ENCODE measurements at places on chromosomes 11 and 22.
A peak's percentile ranks its signal among the peaks of the same experiment; 100 is the strongest.

- DNase-seq, result no peak
Observed at GRCh38 chr11:26062660-26063059, 269.3 kb upstream of the ANO3 start.

DNA sequence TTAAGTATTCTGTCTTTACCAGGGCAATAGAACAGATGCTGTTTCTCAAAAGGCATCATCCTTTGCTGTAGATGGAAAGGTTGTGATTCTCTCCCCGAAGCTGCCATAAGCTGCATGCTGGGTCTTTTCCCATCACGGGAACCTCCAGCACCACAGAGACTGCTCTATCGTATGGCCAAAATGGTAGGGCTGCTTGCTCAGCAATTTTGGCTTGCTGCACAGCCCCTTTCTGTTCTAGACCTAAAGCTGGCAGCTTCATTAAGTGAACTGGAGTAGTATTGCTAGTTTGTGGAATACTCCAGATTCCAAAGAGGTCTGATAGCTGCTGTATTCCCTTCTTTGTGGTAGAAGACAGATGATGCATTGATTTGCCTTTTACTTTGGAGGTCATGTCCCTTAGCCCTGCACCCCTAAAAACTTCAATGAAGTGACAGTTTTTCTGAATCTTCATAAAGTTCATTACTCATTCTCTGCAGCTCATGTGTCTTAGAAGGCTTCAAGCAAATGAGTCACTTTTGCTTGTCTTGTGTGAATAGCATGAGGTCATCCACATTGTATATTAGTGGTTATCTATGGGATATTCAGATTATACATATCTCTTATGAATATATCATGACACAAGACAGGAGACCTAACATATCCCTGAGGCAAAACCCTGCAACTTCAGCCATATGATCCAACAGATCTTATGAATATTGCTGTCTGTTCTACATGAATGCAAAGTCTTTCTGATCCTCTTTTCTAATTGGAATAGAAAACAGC is 245.3 kb downstream of the FAM76B start:
- DNase-seq, result no peak

- no peak for DNase-seq
Observed at GRCh38 chr11:71465054-71465453, 12.1 kb downstream of the NADSYN1 start.

GRCh38 chr11:12212821-12213185 is 102.4 kb downstream of the MICAL2 start:
- DNase-seq, result no peak

DNA sequence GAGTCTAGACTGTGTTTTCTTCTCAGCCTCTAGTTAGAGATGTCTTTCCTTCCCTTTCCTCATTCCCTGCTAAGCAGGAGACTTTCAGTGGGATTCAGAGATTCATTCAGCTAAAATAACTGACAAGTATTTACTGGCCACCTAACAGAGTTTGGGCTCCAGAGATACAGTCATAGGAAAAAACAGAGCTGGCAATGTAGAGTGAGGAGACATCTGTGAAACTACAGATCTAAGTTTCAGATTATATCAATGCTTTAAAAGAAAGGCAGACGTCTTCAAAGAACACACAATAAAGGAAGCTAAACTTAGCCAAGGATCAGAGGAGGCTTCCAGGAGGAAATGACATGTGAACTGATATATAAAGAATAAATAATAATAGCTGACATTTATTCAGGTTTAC is 355.6 kb upstream of the DDI1 start:
- DNase-seq, result no peak

DNA sequence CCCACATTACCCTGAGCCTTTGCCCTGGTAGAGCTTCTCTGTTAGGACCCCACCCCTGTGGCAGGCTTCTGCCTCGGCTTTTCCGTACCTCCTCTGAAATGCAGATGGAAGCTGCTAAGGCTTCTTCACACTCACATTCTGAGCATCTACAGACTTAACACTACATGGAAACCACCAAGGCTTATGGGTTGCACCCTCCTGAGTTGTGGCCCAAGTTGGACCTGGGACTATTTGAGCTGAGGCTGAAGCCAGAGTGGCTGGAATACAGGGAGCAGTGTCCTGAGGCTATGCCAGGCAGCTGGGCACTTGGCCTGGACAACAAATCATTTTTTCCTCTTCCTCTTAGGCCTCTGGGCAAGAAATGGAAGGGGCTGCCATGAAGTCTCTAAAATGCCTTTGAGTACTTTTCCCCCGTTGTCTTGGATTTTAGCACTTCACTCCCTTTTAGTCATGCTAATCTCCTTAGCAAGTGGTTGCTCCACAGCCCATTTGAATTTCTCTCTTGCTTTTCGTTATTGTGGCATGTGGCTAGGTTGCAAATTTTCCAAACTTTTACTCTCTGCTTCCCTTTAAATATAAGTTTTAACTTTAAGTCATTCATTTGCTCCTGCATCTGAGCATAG is 114.8 kb upstream of the FIBIN start:
- no peak for DNase-seq

GRCh38 chr11:116642902-116643301 is 129.9 kb downstream of the BUD13 start:
- DNase-seq, result no peak

- no peak for DNase-seq
Observed at GRCh38 chr11:64250415-64251015, 815 bp upstream of the PLCB3 start.

DNA sequence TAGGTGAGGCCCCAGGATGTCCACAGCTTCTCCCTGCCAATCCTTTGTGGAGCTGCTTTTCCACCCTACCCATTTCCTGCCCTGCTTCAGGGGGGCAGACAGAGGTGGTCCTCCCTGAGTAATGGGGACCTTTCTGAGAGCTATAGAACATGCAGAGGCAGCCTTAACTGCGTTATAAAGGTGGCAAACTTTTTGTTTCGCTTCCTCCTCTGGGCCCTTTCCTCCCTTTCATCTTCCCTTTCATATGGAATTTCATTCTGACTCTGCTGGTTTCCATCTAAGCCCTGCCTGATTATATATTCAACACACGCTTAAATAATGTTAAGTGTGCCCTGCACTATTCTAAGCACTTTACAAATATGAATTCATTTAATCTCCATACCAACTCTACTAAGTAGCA is 169.3 kb upstream of the E2F8 start:
- DNase-seq, result no peak

GRCh38 chr11:59510941-59511589 is at the start of gene OR4D9:
TSS of gene OR4D9 (plus strand) at chr11:59511539. CDS start at chr11:59514913, 3,374 bp downstream.
- peak; percentile 46 for DNase-seq

DNA sequence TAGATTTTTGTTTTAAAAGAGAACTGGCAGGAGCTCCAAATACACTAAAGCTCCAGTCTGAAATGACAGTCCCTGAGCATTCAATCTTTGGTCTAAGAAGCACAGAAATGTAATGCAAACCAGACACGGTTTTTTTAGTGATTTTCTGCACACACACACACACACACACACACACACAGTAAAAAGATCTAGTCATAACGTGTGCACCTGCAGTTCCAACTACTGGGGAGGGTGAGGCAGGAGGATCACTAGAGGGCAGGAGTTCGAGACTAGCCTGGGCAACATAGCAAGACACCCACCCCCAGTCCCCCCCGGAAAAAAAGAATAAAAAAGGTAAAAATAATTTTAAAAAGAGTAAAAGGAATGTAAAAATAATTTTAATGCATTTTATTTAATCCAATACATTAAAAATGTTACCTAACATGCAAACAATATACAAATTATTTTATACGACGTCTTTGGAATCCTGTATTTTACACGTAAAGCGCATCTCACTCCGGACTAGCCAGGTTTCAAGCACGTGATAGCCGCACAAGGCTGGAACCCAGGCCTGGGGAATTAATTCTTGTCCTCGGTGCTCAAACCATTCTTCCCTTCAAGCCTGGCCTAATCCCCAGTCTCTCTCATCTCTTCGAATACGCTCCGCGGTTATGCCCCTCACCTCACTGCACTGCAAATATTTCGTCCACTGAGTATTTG is 762 bp upstream of the TBC1D22A start:
- DNase-seq, result no peak

GRCh38 chr22:48376428-48376827 is 1451.2 kb downstream of the BRD1 start:
- DNase-seq, result no peak

DNA sequence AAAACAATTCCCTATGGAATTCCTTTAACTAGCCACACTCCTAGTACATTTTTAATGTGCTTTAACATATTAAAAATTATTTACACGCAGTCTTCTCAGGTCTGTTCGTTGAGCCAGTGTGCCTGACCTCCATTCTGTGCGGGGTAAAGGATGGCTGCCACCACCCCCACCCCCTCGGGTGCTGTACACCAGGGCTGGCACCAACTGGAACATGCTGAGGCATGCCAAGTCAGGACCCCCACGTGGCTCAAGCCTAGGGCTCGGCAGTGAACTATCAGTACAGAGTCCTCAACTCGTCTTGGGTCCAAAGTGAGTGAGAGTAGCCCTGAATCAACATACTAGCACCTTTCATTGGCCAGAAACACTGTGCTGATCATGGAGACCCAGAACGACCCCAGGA is 32.5 kb upstream of the PHF21B start:
- DNase-seq, result no peak

- DNase-seq, result no peak
Observed at GRCh38 chr11:83566950-83567349, 280.8 kb upstream of the CCDC90B start.

GRCh38 chr22:50306753-50307749 is at the start of gene PLXNB2:
TSS of gene PLXNB2 (minus strand) at chr22:50307646. CDS start at chr22:50290584, 17,062 bp downstream.
- peak; percentile 71 for DNase-seq

DNA sequence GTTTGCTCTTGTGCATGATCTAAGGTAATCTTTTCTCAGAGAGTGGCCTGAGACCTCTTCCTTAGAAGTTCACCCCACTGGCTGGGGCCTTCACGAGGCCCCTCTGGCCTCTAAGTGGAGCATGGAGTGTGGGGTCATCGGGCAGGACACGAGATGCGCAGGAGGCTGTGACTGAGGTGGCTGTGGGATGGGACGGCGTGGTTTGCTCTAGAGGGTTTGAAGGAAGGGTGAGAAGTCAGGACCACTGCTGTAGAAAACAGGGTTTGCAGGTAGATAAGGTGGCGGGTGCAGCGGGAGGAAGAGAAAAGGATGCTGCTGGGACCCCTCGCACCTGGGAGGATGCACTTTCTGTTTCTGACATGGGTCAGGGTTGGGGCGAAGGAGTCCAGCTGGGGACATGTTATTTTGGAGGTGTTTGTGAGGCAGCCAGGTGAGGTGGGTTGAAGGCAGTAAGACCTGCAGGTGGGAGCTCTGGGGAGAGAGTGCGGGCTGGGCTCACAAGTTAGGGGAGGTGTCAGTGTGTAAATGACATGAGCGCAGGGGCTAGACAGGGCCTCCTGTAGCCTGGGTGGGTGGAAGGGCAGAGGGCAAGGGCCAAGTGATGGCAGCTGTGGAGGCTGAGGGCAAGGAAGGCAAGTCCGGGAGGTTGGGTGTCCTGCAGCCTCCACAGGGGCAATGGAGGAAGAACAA is 62.5 kb downstream of the KCNQ1 start:
- DNase-seq, result peak; percentile 1

DNA sequence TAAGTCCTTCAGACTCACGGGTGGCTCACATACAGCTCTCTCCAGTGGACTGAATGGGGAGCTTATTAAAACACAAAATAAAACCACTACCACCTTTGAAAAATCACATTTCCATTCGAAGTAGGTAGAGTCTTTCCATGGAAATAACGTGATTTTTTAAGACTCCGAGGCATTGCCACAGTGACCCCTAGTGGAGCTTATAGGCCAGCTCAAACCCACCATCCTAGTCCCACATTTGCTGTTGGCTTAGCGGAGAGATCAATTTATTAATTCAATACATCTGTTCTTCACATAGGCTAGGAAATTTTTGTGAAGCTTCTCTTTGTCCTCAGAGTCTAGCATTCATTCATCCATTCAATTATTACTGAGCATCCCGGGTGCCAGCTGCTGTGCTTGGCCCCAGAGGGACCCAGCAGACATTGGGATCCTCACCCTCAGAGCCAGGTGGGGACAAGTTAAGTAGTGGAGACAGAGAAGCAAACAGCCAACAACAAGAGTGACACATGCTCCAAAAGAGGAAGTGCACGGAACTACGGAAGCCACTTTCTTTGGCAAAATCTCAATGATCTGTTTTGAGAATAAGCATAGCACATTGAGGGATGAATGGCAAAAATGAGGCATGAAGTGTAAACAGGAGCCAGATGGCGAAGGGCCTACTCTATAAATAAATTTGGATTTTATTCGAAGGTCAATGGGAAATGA is 10.2 kb upstream of the P4HA3 start:
- peak; percentile 43 for DNase-seq

DNA sequence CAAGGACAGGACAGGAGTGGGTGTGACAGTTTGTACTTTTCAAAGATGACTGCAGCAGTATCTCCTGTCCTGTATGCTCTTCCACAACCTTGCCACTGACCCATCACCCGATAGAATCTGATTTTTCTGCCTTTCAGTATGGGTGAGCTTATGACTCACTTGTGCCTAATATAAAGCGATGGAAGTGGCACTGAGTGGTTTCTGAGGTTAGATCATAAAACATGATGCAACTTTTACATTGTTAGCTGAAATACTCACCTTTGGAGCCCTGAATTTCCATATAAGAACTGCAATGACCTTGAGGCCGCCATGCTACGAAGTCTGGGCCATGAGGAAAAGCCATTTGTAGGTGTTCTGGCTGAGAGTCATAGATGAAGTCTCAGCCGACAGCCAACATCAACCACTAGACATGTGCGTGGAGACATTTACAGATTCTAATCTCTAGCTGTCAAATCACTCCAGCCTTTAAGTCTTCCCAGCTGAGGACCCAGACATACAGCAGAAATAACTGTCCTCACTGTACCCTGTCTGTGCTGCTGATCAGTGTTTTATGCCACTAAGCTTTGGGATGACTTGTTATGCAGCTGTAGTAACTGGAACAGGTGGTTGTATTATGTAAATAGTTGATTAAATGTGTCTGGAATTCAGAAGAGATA is 105.9 kb upstream of the ARHGAP20 start:
- no peak for DNase-seq

DNA sequence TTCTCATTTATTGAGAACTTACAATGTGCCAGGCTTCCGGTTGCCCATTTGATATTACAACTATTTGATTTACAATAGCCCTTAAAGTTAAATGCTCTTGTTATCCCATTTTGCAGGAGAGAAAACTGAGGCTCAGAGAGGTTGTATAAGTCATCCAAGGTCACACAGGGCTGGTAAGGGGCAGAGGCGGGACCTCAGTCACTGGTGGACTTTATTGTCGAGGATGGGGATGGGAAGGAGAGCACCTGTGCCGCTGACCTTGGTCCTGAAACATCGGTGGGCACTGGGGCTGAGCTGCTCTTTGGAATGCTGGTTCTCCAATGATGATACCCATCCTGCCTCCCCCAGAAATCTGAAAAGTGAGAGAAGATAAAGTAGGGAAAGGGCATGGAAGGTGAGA is 265.4 kb downstream of the MIAT start:
- no peak for DNase-seq

- no peak for DNase-seq
Observed at GRCh38 chr11:102522312-102523188, 8.0 kb downstream of the MMP7 start.

Measured in CD14-positive monocyte (primary cell).